Activated naive CD8-positive, alpha-beta T cell treated with anti-CD3 and anti-CD28 coated beads, Interleukin-2, amount 10 ng/mL, durations not matched to agents 7 days and 5 days (primary cell): ENCODE measurements at places on chromosomes 5 and 9. TPM values are rescaled to one million over a fixed set of nuclear protein-coding genes. Genes with fewer than 3 reads are reported as not detected.

Gene IL13
- 0.30 TPM for total RNA-seq

Gene OTULINL
- 68.4 TPM for total RNA-seq

Gene OR1J2
- not detected for total RNA-seq

Gene MORN5
- total RNA-seq, result not detected

Gene CD14
- 3.5 TPM for total RNA-seq

Gene PCDHB9
- total RNA-seq, result not detected

Gene SLC27A6
- not detected for total RNA-seq

Gene ORM2
- not detected for total RNA-seq

Gene GRM6
- not detected for total RNA-seq

Gene KCTD16
- total RNA-seq, result 0.17 TPM

Gene ENHO
- not detected for total RNA-seq

Gene ZFR
- total RNA-seq, result 48.7 TPM

Gene SPINK7
- not detected for total RNA-seq

Gene FOXI1
- not detected for total RNA-seq

Gene ADAMTSL1
- not detected for total RNA-seq

Gene GDNF
- total RNA-seq, result not detected

Gene IL9
- not detected for total RNA-seq

Gene OBP2B
- not detected for total RNA-seq

Gene C5orf58
- not detected for total RNA-seq

Gene ZNF618
- total RNA-seq, result 0.75 TPM

Gene ARID3C
- not detected for total RNA-seq

Gene UBQLN1
- total RNA-seq, result 108 TPM

Gene NELFB
- total RNA-seq, result 58.7 TPM

Gene CD72
- 15.3 TPM for total RNA-seq

Gene SCAI
- 12.6 TPM for total RNA-seq

Gene ENTPD8
- not detected for total RNA-seq

Gene TMC1
- total RNA-seq, result not detected

Gene CXCL14
- not detected for total RNA-seq

Gene IFNA21
- not detected for total RNA-seq

Gene PCDHA10
- total RNA-seq, result not detected

Gene URM1
- total RNA-seq, result 60.7 TPM

Gene SWI5
- total RNA-seq, result 14.3 TPM

Gene RABGAP1
- 25.5 TPM for total RNA-seq

Gene AK8
- not detected for total RNA-seq

Gene ADRB2
- 5.3 TPM for total RNA-seq

Gene PFN3
- total RNA-seq, result not detected

Gene PKN3
- total RNA-seq, result 9.6 TPM

Gene ZNF366
- total RNA-seq, result 0.40 TPM

Gene FOCAD
- total RNA-seq, result 21.2 TPM
